ENCODE measurements at places on chromosomes 1 and 21.
A peak's percentile ranks its signal among the peaks of the same experiment; 100 is the strongest.

GRCh38 chr1:76764638-76765454 lies 102.4 kb upstream of the ST6GALNAC5 start:
- no peak overlapping the region for H3K4me3 ChIP-seq
- no peak overlapping the region for H3K27ac ChIP-seq
- peaks cover 13% of the 10 kb centered on the region for H3K27me3 ChIP-seq

DNA sequence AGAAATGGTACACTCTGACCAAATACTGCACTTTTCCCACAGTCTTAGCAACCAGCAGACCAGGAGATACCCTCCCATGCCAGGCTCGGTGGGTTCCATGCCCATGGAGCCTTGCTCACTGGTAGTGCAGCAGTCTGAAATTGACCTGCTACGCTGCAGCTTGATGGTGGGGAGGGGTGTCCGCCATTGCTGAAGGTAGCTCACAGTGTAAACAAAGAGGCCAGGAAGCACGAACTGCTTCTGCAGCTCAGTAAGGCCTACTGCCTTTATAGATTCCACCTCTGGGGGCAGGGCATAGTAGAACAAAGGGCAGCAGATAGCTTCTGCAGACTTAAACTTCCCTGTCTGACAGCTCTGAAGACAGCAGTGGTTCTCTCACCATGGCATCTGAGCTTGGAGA lies 12.3 kb upstream of the IFI44L start:
- no peaks in the 10 kb centered on the region for H3K4me1 ChIP-seq
- H3K36me3 ChIP-seq = no peaks in the 10 kb centered on the region
- H3K27ac ChIP-seq = no peak overlapping the region
- DNase-seq = no peak
- no peak overlapping the region for H3K4me3 ChIP-seq
- no peaks in the 10 kb centered on the region for H3K27me3 ChIP-seq

DNA sequence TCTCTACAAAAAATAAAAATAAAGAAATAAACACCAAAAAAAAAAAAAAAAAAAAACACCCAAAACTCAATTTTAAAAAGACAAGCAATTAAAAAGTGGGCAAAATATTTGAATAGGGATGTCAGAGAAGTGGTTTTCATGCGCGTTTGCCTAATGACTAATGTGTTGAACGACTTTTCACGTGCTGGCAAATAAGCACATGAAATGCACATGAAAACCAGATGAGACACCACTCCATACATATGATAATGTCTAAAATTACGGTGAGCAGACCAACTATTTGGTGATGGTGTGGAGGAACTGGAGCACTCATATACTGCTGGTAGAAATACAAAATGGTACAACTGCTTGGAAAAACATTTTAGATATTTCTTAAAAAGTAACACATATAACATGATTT lies 39.4 kb upstream of the UHMK1 start:
- no peaks in the 10 kb centered on the region for H3K36me3 ChIP-seq
- no peak overlapping the region for H3K4me3 ChIP-seq
- H3K27me3 ChIP-seq = no peaks in the 10 kb centered on the region
- no peak overlapping the region for H3K27ac ChIP-seq
- no peaks in the 10 kb centered on the region for H3K4me1 ChIP-seq

DNA sequence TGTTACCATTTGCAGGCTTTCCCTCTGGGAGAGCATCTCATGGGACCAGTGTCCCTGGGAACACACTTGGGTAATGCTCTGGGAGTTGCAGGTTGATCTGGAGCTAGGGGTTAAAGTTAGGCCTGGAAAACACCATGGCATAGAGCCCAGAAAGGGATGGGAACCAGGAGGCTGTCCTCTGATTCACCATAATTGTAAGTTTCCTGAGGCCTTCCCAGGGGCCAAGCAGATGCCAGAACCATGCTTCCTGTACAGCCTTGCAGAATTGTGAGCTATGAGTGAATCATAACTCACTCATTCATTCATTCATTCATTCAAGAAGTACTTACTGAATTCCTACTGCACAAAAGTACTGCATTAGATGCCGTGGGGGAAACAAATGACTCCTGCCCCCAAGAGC lies 50.0 kb downstream of the LACTBL1 start:
- DNase-seq = no peak
- H3K27me3 ChIP-seq = peaks cover 23% of the 10 kb centered on the region
- no peak overlapping the region for H3K4me3 ChIP-seq
- no peaks in the 10 kb centered on the region for H3K36me3 ChIP-seq
- H3K4me1 ChIP-seq = no peaks in the 10 kb centered on the region

- H3K4me3 ChIP-seq = no peak overlapping the region
- no peak overlapping the region for H3K27ac ChIP-seq
- H3K27me3 ChIP-seq = no peaks in the 10 kb centered on the region
- H3K36me3 ChIP-seq = no peaks in the 10 kb centered on the region
Observed at GRCh38 chr1:190711069-190711468, 233.4 kb upstream of the BRINP3 start.

DNA sequence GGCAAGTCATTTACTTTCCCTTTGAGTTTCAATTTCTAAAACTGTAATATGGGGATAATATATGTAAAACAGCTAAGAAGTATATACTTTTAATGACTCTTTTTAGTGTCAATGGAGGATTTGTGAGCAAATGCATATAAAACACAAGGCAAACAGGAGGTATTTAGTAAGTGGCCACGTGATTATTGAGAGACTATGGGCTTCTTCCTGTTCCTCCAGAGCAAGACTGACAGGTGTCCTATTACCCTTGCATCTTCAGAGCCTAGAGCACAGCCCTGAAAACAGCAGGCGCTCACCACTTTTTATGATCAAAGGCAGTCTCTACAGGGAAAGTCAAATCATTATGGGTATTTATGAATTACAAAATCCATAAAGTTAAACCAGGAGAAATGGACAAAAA lies 941 bp upstream of the ROR1 start:
- peak overlapping the region; percentile 66 for H3K4me3 ChIP-seq
- DNase-seq = no peak
- peaks cover 5% of the 10 kb centered on the region for H3K4me1 ChIP-seq
- H3K36me3 ChIP-seq = no peaks in the 10 kb centered on the region
- H3K27ac ChIP-seq = no peak overlapping the region
- peaks cover 31% of the 10 kb centered on the region for H3K27me3 ChIP-seq

DNA sequence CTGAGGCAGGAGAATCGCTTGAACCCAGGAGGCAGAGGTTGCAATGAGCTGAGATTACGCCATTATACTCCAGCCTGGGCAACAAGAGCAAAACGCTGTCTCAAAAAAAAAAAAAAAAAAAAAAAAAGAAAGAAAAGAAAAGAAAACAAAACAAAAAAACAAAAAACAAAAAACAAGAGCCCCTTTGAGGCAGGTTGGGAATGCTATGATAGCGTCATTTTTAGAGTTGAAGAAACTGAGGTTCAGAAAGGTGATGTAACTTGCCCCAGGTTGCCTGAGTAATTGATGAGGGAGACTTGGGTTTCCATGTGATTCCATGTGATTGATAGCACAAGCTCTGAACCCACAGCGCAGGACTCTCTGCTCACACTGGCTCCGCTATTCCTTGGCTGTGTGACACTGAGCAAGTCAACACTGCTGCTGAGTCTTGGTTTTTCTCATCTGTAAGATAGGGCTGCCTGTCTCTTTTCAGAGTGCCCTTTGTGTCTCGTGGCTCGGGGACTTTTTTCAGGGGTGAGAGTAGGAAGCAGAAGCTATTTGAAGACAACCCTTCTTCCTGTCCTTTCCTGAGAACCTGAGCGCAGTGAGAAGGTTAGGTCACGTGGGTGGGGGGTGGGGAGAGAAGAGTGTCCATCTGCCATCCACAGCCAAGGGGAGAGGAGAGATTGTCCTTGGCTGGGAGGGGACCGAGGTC lies 2.5 kb downstream of the CNR2 start:
- no peaks in the 10 kb centered on the region for H3K36me3 ChIP-seq
- DNase-seq = no peak
- no peaks in the 10 kb centered on the region for H3K27me3 ChIP-seq
- H3K4me1 ChIP-seq = peaks cover 35% of the 10 kb centered on the region

- peak overlapping the region; percentile 15 for H3K4me3 ChIP-seq
- DNase-seq = no peak
- no peaks in the 10 kb centered on the region for H3K27me3 ChIP-seq
- peaks cover 54% of the 10 kb centered on the region for H3K4me1 ChIP-seq
Observed at GRCh38 chr1:234760303-234760723, 150.3 kb upstream of the IRF2BP2 start.

GRCh38 chr1:223621312-223621734 lies 44.2 kb downstream of the CAPN8 start:
- no peak overlapping the region for H3K27ac ChIP-seq
- H3K27me3 ChIP-seq = no peaks in the 10 kb centered on the region
- H3K4me1 ChIP-seq = no peaks in the 10 kb centered on the region
- no peak overlapping the region for H3K4me3 ChIP-seq
- DNase-seq = no peak

DNA sequence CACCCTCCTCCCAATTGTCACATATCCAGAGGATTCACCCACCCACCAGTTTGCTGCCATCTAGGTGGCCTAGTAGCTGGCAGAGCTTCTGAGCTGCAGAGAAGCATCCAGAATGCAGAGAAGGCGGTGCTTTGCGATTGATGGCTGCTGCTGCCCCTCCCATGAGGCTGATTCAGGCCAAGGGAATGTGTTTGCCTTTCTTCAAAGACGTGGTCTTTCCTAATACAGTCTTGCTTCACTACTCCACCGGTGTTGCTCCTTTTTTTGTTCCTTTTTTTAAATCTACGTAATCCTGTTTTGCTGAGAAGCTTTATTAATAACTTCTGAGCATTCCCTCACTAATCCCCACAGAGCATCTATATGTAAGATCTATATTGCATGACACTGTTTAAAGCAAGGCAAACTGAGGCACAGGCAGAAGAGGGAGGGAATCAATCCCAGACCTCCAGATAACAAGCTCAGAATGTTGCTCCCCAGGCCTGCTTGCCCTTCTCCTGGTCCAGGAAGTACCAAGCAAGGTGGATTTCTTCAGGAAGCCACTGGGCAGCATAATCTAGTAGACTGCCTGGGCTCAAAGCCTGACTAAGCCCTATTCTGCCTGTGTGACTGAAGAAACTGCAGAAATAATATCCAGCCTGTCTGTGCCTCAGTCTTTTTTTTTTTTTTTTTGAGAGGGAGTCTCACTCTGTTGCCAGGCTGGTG lies 275.5 kb upstream of the FMN2 start:
- H3K4me3 ChIP-seq = no peak overlapping the region
- H3K36me3 ChIP-seq = no peaks in the 10 kb centered on the region
- no peak overlapping the region for H3K27ac ChIP-seq
- no peaks in the 10 kb centered on the region for H3K27me3 ChIP-seq
- H3K4me1 ChIP-seq = peaks cover 2% of the 10 kb centered on the region

DNA sequence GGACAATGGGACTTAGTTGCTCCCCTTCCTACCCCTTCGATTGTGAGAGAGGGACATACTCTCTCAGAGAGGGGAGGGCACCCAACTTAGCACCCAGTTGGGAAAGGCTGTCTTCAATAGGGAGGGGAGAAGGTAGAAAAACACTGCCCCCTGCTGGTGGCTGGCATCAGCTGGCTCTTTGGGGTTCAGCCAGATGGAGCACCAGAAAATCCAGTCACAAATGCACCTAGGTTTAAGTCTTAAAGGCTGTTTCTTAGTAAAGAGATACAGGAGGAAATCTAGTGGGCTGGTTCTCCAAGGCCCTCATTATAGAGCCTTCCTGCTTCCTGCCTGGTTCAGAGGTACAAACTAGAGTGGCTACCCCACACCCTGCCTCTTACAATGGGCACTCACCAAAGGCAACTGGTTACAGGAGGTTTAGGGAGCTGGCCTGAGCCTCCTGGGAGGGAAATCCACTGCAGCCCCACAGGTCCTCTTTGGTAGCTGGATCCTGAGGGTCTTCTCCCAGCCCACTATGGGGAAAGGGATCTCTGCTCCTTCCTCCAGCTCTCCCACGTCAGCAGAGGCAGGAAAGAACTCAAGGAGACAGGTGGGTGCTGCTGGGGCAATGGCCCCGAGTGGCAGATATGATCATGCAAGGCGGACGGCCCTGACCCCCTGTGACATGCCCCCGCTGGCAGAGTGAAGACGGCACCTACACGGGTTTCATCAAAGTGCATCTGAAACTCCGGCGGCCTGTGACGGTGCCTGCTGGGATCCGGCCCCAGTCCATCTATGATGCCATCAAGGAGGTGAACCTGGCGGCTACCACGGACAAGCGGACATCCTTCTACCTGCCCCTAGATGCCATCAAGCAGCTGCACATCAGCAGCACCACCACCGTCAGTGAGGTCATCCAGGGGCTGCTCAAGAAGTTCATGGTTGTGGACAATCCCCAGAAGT lies 28.3 kb downstream of the EIF2D start:
- H3K36me3 ChIP-seq = peaks cover 76% of the 10 kb centered on the region
- DNase-seq = peak; percentile 81

DNA sequence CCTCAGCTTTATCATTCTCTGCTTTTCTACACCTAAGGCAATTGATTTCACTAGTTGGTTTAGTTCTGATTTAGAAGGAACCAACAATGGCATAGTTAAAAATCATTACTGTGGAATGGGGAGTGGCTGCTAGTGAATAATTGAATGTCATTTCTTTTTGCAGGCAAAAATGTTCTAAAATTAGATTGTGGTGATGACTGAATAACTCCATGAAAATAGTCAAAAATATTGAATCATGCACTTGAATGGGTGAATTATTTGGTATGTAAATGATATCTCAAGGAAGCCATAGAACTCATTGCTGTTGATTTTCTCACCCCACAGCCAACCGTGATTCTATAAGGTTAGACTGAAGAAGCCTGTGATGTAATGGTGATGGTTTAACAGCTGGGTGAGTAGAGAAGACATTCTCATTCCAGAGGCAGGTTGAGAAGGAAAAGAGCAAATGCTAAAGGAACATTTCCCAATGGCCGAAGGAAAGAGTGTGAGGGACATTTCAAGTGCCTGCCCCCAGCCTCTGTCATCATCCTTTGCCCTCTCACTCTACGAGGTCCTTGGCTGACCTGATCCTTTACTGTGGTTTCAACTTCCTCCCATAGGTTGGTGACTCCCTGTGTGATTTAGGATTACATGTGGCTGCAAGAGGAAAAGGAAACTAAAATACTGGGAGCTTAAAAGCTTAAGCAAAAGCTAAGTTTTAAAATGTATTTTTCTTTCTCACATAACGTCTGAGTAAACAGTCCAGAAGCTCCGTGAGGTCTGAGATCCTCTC lies 12.5 kb downstream of the OVAAL start:
- no peaks in the 10 kb centered on the region for H3K4me1 ChIP-seq
- no peak overlapping the region for H3K4me3 ChIP-seq
- H3K27ac ChIP-seq = no peak overlapping the region
- no peaks in the 10 kb centered on the region for H3K36me3 ChIP-seq

DNA sequence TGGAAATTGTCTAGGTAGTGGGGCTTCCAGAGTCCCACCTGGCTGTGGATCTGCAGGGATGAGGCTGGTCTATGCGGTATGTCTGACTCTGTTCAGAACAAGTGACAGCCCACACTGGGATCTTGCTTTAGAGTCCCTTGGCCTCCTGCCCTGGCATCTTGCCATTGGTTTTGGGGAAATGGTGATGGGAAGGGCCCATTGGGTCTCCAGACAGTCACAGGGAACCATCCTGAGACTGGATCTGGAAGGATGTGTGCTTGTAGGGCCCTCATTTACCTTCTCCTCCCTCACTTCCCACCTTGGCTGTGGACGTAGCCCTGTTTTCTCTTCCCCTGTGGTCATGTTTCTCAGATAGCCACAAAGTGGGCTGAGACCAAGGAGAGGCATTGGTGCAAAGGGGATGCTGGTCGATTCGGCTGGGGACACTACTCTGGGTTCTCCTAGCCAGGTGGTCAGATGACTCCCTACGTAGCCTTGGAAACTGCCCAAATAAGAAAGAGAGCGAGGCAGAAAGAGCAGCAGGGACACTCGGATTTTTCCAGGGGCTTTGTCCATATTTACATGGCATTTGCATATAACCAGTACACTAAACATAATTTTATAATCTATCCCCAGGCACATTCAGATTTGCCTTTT lies 15.1 kb downstream of the SOX13 start:
- no peaks in the 10 kb centered on the region for H3K4me1 ChIP-seq
- H3K27me3 ChIP-seq = peaks cover 10% of the 10 kb centered on the region
- H3K36me3 ChIP-seq = no peaks in the 10 kb centered on the region
- DNase-seq = no peak

All from naive thymus-derived CD8-positive, alpha-beta T cell (primary cell).